ENCODE measurements at places on chromosomes 13 and 19.
A peak's percentile ranks its signal among the peaks of the same experiment; 100 is the strongest.

- DNase-seq, result no peak
Measured at GRCh38 chr19:17340302-17340870, 3.0 kb downstream of the GTPBP3 start.

GRCh38 chr13:31029102-31029501, 96.6 kb downstream of the TEX26 start:
- no peak for DNase-seq

DNA sequence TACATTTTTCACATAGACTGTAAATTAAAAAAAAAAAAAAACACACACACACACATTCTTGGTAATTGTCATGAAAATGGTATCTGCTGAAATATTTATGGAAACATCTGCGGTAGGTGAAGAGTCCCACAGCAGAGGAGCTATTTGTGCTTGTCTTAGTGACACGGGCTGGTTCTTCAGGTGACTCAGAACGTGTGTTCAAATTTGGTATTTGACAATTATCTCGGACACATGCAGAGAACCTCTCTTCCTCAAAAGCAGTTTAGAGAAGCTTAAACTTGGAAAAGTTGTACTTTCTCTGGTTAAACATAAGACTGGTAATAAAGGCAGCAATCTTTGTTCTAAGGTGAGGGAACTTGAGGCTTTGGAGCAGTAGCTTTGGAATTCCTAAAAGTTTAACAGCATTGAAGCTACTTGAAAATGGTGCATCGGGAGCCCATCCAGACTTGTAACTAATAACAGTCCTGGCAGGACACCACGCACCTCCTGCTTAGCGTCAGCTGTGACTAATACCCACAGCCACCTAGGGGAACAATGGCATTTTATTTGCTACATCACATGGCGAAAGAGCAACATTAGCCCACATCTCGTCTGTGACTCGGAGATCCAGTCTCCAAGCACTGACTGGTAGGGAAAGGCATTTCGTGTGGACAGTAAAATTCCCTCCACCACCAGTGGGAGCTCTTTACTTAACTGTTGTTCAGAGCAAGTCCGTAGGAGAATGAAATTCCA, 1505.1 kb upstream of the SLC10A2 start:
- peak; percentile 89 for DNase-seq

- no peak for DNase-seq
Measured at GRCh38 chr13:46211116-46211482, 629 bp upstream of the LRRC63 start.

GRCh38 chr13:26502826-26503225, 54.7 kb upstream of the WASF3 start:
- no peak for DNase-seq

GRCh38 chr13:97849305-97849704, 104.2 kb upstream of the IPO5 start:
- peak; percentile 62 for DNase-seq

DNA sequence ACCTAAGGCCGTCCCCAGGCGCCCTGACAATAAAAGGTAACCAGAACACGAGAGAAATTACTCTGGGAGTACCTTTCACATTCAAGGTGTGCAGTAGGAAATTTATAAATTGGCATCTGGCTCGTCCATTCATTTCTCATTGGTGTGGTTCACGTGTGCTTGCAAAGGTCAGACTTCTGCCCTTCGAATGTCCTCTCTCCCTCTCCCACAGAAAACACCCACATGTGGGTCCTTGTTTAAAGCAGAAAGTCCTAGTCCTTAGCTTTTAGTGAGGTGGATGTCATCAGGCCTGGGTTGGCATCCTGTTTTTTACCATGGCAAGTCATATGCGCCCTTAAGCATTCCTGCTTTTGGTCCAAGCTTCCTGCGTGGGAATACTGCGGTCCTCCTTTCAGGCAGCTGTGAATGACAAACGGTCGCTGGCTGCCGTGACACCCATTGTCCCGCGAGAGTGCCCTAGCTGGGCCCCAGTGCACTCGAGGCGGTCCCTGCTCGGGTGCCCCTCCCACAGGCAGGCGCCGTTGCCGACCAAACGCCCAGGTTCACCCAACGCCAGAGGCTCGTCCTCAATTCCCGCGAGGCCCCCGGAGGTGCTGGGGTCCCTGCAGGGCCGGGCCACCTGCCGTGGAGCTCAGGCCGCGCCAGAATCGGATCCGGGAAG, at the start of gene NUDT19:
NUDT19 (plus strand) TSS at position 531 of the 661 bp plus-strand sequence. CDS start 140 bp downstream, outside the sequence.
- DNase-seq, result peak; percentile 88

- DNase-seq, result no peak
Measured at GRCh38 chr13:46663206-46664037, 110.5 kb downstream of the LRCH1 start.

GRCh38 chr19:20103091-20103740, 25.4 kb downstream of the ZNF90 start:
- no peak for DNase-seq

- DNase-seq, result no peak
Measured at GRCh38 chr13:53201454-53202225, 173.0 kb downstream of the OLFM4 start.

GRCh38 chr13:99124794-99125316, 75.8 kb upstream of the UBAC2 start:
- no peak for DNase-seq

DNA sequence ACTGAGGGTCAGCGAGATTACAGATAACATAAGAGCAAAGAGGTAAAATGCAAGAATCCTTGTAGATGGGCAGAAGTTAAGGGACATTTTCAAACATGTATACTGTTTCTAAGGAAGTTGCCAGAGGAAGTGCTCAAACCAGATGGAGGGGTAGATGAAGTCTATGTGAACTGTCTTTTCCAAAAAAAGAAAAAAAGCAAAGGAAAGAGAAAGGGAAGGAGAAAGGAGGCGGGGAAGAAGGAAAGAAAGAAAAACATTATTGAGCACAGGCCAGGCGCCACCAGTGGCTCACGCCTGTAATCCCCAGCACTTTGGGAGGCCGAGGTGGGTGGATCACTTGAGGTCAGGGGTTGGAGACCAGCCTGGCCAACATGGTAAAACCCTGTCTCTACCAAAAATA, 5.3 kb downstream of the DMAC2 start:
- DNase-seq, result no peak

- DNase-seq, result no peak
Measured at GRCh38 chr19:54172471-54173358, at the start of gene TMC4. TSS of gene TMC4 (minus strand) at chr19:54173160. CDS start at chr19:54173117, 43 bp downstream.

- DNase-seq, result no peak
Measured at GRCh38 chr19:20186174-20186573, 19.2 kb downstream of the ZNF486 start.

DNA sequence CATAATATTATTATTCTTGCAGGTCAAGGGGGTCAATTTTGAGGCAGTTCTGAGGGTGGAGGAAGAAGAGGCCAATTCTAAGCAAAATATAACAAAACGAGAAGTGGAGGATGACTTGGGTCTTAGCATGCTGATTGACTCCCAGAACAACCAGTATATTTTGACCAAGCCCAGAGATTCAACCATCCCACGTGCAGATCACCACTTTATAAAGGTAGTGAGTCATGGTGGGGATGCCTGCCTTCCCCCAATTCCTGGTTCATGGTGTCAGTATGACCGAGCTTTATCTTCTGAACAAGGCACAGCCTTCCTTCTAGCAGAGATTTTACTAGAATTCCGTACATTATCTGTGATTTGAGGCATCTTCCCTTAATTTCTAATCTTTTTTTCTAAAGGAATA, 9.4 kb upstream of the DCUN1D2 start:
- DNase-seq, result no peak

DNA sequence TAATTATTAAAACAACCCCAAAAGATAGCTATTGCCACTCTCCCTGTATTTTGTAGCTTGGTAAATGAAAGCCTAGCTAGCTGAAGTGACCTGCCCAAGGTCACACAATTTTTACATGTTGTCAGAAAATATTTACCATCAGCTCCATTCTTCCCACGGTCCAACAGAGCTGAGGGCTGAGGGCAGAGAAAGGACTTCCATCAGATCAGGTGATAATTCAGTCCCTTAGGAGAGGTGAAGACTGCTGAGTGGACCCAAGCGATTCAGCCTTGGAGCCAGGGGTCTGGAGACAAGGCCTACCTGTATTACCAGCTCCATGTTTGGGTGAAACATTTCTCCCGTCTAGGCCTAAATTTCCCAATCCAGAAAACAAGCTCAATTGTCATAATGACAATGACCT, 149.5 kb upstream of the TSHZ3 start:
- DNase-seq, result no peak

DNA sequence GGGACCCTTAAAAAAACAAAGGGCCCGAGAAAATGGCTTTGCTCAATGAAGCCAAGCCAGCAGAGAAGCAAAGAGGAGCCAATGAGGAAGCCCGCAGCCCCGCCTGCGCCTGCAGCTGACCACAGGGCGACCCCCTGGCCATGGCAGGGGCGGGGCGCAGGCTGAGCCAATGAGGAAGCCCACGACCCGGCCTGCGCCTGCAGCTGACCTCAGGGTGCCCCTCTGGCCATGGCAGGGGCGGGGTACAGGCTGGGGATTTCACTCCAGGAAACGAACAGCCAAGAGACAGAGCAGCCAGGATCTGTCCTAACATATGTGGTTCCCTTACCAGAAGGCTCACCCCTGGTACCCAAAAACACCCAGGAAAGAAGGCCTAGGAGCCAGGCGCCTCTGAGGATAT, 101.4 kb downstream of the STK24 start:
- DNase-seq, result no peak

GRCh38 chr13:99071666-99072065, 93.8 kb upstream of the DOCK9 start:
- no peak for DNase-seq

GRCh38 chr19:45408830-45409556, 2.5 kb downstream of the POLR1G start:
- DNase-seq, result no peak

DNA sequence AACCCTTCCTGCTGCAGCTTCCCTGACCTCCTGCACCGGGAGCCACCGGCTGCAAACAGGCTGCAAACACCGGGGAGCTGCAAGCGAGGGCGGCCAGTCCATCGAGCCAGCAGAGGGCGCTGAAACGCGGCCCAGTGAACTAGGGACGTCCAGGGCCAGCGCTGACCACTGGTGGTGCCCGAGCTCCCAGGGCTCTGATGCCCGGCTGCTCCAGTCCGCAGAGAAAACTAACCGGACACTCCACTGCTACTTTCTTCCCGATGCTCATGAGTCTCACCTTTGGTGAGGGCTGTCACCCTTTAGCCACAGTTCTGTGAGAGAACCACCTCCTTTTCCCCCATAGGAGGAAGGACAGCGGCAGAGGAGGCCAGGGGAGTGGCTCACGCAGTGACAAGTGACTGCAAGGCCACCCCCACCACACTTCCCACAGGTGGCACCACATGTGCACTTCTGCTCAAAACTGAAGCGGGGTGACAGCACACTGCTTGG, 82.8 kb upstream of the MTIF3 start:
- DNase-seq, result peak; percentile 68

- DNase-seq, result no peak
Measured at GRCh38 chr19:36060430-36060829, 5.7 kb downstream of the WDR62 start.

DNA sequence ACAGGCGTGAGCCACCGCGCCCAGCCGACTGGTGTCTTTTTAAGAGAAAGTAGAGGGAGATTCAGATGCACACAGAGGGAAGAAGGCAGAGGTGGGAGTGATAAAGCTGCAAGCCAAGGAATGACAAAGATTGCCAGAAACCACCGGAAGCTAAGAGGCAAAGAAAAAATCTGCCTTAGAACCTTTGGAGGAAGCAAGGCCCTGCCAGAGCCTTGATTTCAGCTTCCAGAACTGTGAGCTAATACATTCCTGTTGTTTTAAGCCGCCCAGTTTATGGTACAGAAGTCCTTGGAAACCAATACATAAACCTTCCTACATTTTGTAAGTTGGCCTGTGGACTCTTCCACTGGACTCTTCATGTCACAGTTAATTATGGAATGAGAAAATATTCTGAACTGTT, 71.7 kb upstream of the SOX21 start:
- DNase-seq, result no peak

DNA sequence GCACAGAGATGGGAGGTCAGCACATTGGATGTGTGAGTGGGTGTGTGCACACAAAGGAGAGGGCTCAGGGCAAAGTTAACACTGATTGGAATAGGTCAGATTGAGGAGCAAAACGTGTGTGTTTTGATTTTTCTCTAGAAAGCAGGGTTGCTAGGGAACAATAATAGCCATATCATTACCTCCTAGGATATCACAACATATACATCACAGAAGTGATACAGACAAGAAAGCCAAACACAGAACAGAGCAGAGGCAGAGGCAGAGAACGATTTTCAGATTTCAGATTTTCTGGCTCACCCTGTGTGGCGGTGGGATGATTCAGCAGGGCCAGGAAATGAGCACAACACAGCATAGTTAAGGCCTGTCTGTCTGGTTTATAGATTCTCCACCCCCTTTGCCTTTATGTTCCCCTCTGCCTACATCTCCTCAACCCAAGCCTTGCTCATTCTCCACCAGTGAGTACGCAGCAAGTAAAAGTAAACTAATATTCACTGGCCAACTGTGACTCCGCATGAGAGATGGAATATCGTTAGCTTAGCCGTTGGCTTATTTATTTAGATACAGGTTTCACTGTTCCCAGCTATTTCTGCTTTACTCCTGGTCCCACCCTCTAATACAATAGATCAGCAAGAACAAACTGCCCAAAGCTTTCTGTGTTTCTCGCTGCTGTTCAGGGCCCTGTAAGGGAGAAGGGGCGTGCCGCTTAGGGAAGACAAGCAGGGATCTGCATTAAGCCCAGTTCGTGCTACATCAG, 182.7 kb upstream of the TSC22D1 start:
- no peak for DNase-seq

GRCh38 chr19:45506246-45506988, 862 bp upstream of the VASP start:
- DNase-seq, result peak; percentile 75

DNA sequence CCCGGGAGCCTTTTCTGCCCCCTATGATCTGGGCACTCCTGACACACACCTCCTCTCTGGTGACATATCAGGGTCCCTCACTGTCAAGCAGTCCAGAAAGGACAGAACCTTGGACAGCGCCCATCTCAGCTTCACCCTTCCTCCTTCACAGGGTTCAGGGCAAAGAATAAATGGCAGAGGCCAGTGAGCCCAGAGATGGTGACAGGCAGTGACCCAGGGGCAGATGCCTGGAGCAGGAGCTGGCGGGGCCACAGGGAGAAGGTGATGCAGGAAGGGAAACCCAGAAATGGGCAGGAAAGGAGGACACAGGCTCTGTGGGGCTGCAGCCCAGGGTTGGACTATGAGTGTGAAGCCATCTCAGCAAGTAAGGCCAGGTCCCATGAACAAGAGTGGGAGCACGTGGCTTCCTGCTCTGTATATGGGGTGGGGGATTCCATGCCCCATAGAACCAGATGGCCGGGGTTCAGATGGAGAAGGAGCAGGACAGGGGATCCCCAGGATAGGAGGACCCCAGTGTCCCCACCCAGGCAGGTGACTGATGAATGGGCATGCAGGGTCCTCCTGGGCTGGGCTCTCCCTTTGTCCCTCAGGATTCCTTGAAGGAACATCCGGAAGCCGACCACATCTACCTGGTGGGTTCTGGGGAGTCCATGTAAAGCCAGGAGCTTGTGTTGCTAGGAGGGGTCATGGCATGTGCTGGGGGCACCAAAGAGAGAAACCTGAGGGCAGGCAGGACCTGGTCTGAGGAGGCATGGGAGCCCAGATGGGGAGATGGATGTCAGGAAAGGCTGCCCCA, 8.5 kb upstream of the CEACAM7 start:
- no peak for DNase-seq

GRCh38 chr19:6856749-6857372, 30.5 kb upstream of the ADGRE1 start:
- DNase-seq, result no peak
